BJ (cell line): ENCODE measurements at places on chromosomes 12 and 14.

DNA sequence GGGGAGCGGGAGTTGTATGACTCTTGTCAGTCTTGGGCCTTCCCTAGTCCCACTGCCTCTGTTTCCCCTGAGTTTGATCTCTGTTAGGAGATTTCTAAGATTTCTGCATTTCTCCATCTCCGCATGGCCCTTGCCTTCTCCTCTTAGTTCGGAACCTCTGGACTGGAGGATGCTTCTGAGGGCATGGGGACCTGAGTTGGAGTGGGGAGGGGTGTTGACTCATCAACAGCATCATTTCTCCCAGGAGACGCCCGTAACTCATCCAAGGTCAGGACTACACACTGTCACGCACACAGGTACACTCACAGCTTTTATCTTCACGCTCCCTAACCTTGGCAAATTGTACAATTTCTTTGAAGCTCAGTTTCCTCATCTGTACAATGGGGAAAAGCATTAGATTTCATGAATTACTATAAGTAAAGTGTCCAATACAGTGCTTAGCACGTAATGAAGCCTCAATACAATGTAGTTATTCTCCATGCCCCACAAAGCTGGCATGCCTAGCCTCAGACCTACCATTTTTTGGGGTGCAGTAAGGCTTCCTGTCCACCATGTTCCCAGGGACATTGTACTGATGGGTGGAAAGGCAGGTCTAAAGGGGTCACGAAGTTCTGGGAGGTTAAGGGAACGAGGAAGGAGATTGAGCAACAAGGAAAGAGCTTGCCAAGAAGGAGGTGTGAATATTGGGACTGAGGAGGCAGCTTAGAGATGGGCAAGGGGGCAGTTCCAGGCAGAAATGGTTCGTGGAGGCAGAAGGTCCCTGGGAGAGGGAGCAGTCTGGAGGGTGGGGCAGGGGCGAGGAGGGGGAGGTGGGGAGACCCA, 600 bp upstream of the LAG3 start:
- DNase-seq, result no peak

DNA sequence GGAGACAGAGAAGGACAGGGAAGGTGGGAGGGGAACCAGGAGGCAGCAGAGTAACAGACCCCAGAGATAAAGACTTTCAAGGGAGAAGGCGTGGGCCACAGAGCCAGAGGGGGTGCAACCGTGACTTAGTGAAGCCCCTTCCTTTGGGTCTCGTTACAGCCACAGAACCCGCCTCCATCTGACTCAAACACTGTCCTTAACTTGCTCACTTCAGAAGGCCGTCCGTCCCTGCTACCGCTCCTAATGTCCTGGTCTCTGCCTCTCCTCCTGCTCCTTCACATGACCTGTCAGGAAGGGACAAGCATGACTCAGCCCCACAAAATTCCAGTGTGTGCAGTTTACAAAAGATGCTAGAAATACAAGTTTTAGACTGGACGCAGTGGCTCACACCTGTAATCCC, 18.0 kb downstream of the RIMBP2 start:
- DNase-seq, result no peak

GRCh38 chr12:42255221-42255865, 17.3 kb upstream of the YAF2 start:
- DNase-seq, result no peak

DNA sequence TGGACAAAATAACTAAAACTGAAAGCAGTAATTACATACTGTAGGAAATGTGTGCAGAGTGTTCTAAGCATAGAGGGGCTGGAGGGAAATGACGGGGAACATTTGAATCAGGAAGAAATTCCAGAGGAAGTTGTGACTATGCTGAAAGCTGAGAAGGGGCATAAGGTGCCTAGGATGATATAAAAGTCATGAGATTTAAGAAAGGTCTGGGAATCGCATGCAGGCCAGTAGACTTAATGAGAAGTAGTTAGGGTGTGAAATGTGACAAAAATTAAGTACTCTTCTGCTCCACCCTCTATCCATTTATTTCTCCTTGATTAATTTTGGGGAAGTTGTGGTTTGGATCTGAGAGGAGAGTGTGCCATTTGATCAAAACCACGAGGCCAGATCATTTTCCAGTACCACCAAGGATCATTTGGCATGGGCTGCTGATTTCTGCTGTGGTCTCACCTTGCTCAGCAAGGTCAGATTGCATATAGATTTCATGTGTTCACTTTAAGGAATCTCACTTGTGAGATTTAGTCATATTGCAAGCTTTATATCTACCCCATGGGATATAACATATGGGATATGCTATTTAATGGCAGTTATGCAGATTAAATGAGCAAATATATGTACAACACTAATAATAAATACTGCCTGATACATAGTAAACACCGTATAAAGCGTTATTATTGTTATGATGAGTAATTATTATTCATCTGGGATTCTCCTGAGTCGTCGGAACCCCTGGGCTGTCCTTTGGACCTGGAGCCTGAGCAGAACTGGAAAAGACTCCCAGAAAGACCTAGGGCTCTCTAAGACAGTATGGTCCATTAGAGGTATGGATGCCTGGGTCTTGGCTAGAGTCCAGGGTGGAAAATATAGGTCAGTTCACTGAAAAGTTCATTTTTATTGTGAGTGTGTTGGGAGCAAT, 72.3 kb downstream of the SRGAP1 start:
- no peak for DNase-seq

DNA sequence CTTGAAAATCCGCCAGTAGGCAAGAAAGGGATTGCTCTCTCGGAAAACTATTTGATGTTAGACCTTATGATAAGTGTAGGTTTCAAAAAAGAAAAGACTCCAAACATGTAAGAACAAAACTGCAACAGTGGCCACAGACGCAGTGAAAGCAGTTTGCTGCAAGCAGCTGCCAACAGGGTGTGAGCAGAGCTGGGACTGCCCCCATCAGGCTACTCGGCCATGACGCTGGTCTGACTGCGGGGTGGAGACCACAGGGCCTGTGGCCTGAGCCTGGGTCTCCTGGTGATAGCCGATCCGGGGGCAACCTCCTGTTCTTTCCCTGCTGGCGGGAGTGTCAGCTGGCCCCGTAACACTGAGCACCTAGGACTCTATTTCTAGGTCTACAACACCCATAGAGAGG, 63.2 kb downstream of the AMN start:
- no peak for DNase-seq

- DNase-seq, result no peak
These were observed 8.3 kb downstream of the DIO2 start for GRCh38 chr14:80202888-80203562.

- no peak for DNase-seq
These were observed 97.5 kb upstream of the FKBP4 start for GRCh38 chr12:2697057-2697800.

DNA sequence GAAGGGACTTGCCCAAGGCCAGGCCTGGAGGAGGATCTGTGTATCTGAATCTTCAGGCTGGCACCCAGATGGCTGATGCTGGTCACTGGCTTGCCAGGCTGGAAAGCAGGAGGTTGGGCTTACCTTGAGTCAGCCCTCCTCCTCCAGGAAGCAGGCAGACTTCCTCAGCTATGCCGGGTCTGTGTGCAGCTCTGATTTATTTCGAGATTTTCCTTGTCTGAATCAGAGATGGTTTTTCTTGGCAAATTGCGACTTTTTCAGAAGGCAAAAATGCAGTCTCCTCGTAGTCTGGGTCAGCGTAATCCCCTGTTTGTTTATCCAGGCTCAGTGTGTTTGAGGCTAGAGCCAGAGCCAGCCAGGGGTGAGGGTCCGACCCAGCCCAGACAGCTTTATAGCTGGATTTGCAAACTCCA, 48.9 kb downstream of the SMOC1 start:
- DNase-seq, result no peak

- DNase-seq, result no peak
These were observed 110.6 kb downstream of the DIO2 start for GRCh38 chr14:80100681-80101080.
